ENCODE measurements at places on chromosomes 5 and 9. TPM values are rescaled to one million over a fixed set of nuclear protein-coding genes. Genes with fewer than 3 reads are reported as not detected.

GRCh38 chr5:98076501-98076900 is 697.0 kb upstream of the RGMB start:
- no peaks in the 10 kb centered on the region for H3K36me3 ChIP-seq
- H3K27ac ChIP-seq: no peak overlapping the region
- no peak overlapping the region for H3K4me3 ChIP-seq
- no peak for DNase-seq

DNA sequence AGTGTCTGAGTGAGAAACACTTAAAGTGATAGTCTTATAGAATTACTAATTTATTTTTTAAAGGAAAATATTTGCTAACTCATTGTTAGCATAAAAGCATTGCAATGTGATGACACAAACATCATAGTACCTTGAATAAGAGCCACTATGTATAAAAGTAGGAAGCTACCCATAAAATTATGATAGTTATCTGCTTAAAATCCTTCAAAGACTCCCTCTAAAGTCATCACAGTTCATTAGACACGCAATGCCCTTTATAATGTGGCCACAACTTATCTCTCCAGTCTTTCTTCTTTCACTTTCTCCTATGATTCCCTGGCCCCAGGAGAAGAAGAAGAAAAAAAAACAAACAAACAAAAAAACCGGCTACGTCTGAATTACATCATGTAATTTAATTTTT is 1144.0 kb upstream of the NUDT12 start:
- H3K27ac ChIP-seq: no peak overlapping the region
- H3K36me3 ChIP-seq: no peaks in the 10 kb centered on the region
- no peaks in the 10 kb centered on the region for H3K4me1 ChIP-seq
- H3K4me3 ChIP-seq: no peak overlapping the region

DNA sequence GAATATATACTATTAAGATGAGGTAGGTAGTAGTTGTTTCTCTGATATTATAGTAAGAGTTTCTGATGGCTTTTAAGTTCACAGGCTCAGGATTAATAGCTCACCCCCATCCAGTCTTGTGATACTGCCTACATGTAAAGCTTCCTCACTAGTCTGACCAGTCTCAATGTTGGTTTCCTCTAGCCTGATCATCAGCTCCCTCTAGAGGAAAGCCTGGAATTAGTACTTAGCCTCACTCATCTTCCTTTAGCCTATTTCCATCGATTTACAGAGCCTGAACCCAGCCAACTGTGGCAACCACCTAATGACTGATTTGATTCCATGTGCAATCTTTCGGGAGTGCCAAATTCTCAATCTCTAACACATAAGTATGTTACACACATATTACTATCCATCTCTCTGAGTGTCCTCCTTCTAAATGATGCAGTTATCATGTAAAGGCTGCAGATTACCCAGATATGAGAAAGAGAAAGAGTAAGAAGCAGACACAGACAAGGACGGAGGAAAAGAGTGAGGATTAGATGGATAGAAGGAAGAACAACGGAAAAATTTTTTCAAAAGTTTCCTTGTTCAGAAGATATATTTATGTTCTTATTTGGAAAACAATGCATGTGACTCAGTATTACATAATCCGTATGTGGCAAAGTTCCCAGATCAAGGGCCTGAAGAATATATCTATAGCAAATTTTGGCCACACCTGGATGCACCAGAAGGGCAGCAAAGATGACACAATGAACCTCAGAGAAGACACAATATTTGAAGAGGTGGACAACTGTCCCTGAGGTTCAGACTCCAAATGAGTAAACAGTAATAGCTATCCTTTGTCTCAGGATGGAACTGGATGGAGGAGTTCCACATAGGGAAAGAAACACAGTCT is 333.7 kb downstream of the ELAVL2 start:
- peaks cover 2% of the 10 kb centered on the region for H3K4me1 ChIP-seq
- no peak for DNase-seq
- H3K36me3 ChIP-seq: no peaks in the 10 kb centered on the region
- no peak overlapping the region for H3K27ac ChIP-seq
- H3K27me3 ChIP-seq: no peaks in the 10 kb centered on the region

DNA sequence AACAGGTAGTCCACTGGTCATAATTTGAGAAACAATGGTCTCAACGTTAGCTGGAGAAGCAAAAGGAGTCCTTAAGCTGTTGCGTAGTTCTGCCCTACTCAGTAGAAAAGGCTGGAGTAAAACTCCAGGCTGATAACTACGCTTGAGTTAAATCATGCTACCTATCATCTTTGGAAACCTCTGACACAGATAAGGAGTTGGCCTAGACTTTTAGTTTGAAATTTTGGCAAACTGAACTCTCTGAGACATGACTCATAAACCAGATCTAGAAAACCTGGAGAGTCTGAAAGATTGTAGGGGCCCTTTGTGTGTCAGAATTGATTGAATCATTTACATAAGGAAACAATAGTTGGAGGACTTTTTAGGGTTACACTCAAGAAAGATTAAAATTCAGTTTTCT is 26.3 kb downstream of the NMUR2 start:
- no peaks in the 10 kb centered on the region for H3K36me3 ChIP-seq
- H3K27me3 ChIP-seq: no peaks in the 10 kb centered on the region
- no peak overlapping the region for H3K27ac ChIP-seq
- H3K4me3 ChIP-seq: no peak overlapping the region
- no peak for DNase-seq
- no peaks in the 10 kb centered on the region for H3K4me1 ChIP-seq

- no peak overlapping the region for H3K4me3 ChIP-seq
- H3K27me3 ChIP-seq: no peaks in the 10 kb centered on the region
- no peak for DNase-seq
Measured at GRCh38 chr9:118419676-118420075, 715.5 kb downstream of the TLR4 start.

- no peak overlapping the region for H3K27ac ChIP-seq
- peaks cover 49% of the 10 kb centered on the region for H3K4me1 ChIP-seq
- no peaks in the 10 kb centered on the region for H3K36me3 ChIP-seq
Measured at GRCh38 chr5:78552729-78553342, 95.7 kb downstream of the LHFPL2 start.

GRCh38 chr5:174348311-174348981 is 302.9 kb downstream of the NSG2 start:
- peak overlapping the region; percentile 42 for H3K27ac ChIP-seq
- peak overlapping the region; percentile 40 for H3K4me3 ChIP-seq

DNA sequence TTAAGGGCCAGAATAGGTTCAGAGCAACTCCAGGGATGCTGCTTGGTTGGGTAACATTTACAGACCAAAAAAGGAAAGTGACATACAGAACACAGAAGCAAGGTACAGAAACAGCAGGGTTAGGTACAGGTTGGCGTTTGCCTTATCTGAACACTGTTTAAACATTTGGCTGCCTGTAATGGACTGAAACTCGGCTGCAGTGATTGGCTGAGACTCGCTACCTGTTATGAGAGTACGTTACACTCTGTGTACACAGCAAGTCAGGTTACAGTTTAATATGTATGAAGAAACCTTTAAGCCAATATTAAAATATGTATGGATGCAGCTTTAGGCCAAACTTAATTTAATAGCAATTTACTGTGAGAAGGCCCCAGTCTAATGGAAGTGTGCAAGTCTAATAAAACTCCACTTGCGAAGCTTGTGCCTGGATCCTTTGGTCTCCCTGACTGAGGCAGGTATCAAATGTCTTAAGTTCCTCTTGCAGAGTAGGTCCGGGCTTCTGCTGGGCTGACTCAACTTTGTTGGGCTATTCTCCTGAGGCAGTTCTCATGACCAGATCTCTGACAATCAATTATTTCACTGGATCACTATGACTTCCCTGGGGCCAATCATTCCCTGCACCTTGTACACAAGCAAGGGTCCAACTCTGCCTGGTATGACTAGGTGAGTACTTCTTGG is 204.9 kb downstream of the ZNF462 start:
- DNase-seq: no peak
- no peak overlapping the region for H3K27ac ChIP-seq
- no peaks in the 10 kb centered on the region for H3K36me3 ChIP-seq

- H3K4me1 ChIP-seq: no peaks in the 10 kb centered on the region
- no peaks in the 10 kb centered on the region for H3K27me3 ChIP-seq
- no peak overlapping the region for H3K4me3 ChIP-seq
- H3K27ac ChIP-seq: no peak overlapping the region
- DNase-seq: no peak
Measured at GRCh38 chr9:126114409-126114760, 212.2 kb upstream of the MVB12B start.

The SLC34A1 gene
- total RNA-seq: not detected

The POLR1E gene
- total RNA-seq: 29.7 TPM
